ENCODE measurements at places on chromosomes 7 and 10. TPM values are rescaled to one million over a fixed set of nuclear protein-coding genes. Genes with fewer than 3 reads are reported as not detected.

Gene PPP3CB
- 22.6 TPM for total RNA-seq

Gene SGPL1
- total RNA-seq, result 31.4 TPM

Gene CHRM2
- under 0.01 TPM for total RNA-seq

Gene ACHE
- total RNA-seq, result under 0.01 TPM

Gene GBX1
- total RNA-seq, result not detected

Gene LIPK
- total RNA-seq, result not detected

Gene GNAT3
- total RNA-seq, result 0.28 TPM

Gene LRRC17
- 147 TPM for total RNA-seq

Gene PNLIP
- not detected for total RNA-seq

Gene CFAP69
- total RNA-seq, result 1.2 TPM

Gene SPDYE2
- not detected for total RNA-seq

Measured in regular cardiac myocyte (primary cell).